ENCODE measurements at places on chromosomes 5 and 9. TPM values are rescaled to one million over a fixed set of nuclear protein-coding genes. Genes with fewer than 3 reads are reported as not detected.

Gene TMC1
- total RNA-seq: not detected

Gene MORN5
- total RNA-seq: not detected

Gene SLC46A2
- not detected for total RNA-seq

Gene PDE6A
- not detected for total RNA-seq

Gene MCC
- 18.2 TPM for total RNA-seq

Gene ZNF366
- total RNA-seq: 7.0 TPM

Gene AQP7
- 51.8 TPM for total RNA-seq

Gene ACOT12
- total RNA-seq: not detected

Gene PNPLA7
- total RNA-seq: 6.1 TPM
